Stimulated activated naive CD8-positive, alpha-beta T cell treated with anti-CD3 and anti-CD28 coated beads, Interleukin-15, Interleukin-2, amounts not matched to agents 100 U/mL and 50 U/mL, for 24 hours (primary cell): ENCODE measurements at places on chromosomes 16 and 17.

- DNase-seq, result no peak
Measured at GRCh38 chr17:4136373-4136772, 6.5 kb downstream of the ZZEF1 start.

GRCh38 chr16:79379095-79379494 is 221.4 kb downstream of the MAF start:
- no peak for DNase-seq

- DNase-seq, result no peak
Measured at GRCh38 chr16:84847564-84848355, 28.0 kb downstream of the CRISPLD2 start.

DNA sequence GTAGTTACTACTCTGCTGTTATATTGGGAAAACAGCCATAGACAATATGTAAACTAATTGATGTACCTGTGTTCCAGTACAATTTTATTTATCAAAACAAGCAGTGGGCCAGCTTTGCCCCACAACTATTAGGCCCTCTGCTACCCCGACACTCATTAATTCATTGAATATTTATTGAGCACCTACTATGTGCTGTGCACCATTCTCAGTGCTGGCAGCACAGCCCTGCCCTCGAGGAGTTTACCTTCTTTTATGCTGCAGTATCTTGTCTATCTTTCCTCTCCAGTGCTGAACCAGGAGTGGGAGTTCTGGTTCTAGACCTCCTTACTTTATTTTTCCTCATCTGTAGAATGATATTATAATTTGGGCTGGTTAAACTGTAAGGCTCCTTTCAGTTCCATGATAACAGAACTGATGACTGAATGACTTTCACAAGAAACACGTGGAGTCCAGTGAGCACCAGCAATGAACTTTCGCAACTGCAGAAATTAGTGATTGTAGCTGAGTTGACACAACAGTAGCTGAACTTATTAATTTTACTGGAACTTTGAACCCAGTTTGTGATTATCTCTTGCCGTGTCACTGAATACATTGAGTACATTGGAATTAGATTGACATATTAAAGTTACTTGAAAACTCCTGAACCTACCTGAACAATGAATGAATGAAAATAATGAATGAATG is 2.4 kb downstream of the GOSR2 start:
- no peak for DNase-seq

DNA sequence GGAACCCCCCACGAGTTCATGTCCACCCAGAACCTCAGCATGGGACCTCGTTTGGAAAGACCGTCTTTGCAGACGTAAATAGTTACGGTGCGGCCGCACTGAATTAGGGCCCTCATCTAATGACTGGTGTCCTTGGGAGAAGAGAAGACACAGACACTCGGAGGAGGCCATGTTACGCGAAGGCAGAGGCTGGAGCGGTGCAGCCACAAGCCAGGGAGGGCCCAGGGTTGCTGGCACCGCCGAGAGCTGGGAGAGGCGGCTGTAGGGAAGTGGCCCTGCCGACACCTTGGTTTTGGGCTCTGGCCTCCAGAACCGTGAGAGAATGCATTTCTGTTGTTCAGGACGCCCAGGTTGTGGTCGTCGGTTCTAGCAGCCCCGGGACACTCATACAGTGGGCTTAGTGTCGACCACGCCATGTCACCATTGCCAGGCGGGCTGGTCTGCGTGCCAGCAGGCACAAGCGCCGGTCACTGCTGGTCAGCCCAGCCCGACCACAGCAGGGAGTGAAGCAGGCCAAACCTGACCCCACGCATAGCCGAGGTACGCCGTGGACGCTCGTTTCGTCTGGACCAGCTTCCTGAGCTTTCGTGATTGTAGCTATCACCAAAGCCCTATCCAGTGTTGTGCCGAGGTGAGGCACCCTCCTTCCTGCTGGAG is 10.7 kb upstream of the WDR45B start:
- DNase-seq, result no peak

DNA sequence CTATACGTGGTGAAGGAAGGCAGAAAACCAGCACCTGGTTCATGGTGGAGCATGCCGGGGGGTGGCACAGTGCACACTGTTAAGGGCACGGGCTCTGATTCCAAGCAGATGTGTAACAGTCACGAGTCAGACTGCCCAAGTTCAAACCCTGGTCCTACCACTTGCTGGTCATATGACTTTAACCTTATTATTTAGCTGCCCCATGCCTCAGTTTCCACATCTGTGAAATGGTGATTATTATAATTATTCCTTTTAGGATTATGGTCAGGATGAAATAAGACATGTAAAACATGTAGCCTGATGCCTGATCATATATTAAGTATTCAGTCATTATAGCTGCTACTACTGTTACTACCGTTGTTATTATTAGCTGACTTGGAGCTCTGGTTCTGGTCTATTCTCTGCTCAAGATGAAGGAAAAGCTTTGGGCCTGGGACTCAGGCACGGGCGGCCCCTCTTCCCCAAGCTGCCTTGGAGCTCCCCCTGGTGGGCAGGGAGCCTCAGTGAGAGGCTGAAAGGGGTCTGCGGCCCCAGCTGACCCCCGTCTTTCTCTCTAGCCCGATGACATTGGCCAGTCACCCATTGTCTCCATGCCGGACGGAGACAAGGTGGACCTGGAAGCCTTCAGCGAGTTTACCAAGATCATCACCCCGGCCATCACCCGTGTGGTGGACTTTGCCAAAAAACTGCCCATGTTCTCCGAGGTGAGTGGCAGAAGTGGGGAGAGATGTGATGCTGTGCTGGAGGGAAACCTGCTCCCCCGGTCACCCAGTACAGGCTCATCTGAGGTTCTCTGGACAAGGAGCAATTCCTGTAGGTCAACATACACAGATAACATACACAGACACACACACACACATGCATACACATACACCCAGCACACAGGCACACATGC is 14.0 kb downstream of the NR1D1 start:
- peak; percentile 82 for DNase-seq

DNA sequence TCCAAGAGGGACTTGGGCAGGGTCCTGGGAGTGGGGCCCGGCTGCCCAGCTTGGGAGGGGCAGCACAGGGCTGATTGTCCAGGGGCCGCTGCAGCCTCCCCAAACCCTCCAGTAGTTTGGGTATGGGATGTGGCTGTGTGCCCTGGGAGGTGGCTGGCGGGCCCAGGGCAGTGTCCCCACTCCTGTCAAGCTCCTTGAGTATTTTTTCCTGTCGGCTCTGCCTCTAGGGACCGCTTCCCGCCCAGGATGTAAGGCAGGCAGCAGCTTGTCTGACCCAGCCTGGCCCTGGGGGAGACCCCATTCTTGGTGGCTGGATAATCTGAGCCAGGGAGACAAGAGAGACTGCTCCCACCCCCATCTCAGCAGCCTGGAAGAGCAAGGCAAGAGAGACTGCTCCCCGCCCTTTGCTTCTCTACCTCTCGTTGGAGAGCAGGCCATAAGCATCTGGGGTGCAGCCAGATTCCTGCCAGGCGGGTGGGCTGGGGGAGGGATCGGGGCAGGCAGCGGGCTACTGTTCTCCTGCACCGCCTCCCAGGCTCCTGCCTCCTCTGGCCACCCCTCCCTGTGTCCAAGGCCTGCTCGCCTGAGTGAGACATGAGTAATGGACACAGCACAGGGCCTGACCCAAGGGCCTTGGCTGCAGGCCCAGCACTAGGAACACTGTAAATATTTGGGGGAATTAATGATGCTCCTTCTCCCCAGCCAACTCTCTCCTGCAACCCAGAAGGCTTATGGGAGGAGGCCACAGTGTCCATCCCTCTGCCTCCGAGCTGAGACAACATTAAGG is 18.4 kb upstream of the ITGA3 start:
- no peak for DNase-seq

DNA sequence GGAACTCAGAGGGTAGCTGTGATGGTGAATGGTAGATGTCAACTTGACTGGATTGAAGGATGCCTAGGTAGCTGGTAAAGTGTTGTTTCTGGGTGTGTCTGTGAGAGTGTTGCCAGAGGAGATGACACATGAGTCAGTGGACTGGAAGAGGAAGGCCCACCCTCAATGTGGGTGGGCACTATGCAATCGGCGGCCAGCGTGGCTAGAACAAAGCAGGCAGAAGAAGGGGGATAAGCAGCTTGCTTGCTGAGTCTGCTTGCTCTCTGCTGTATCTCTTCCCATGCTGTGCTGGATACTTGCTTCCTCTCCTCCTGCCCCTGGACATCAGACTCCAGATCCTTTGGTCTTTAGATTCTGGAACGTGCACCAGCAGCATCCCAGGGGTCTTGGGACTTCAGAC is 128.1 kb downstream of the AIPL1 start:
- DNase-seq, result no peak

DNA sequence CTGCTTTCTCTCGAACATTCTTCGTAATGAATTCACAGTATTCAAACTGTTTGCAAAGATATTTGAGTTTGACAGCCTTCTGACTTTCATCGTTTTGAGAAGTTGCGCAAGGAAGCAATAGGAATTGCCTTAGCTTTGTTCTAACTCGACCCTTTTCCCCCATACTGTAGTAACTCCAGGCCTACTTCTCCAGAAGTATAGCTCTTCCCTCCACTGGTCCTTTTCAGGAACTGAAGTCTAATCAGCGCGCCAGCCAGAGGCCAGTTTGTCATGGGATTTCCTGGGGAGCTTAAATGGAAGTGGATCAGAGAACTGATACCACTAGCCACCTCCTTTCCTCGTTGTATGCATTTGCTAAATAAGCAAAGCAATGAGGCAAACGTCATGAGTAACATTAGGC is 27.9 kb downstream of the CDR2 start:
- no peak for DNase-seq

DNA sequence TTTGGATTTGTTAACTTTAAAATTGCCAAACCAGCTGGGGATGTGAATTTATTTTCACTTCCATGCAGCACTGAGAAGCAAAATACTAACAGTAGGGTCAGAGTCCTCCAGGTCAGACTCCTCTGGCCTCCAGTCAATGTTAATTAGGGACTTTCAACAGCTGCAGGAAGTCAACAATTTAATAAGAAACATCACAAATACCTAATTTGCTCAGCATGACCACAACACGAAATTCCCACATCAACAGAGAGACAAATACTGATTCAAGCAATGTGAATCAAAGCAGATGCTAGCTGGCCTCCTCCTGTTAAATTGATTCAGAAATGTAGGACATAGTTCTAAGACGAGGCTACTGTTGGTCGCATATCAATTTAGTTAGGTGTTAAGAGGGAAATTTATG is 111.7 kb downstream of the ABCA8 start:
- no peak for DNase-seq

DNA sequence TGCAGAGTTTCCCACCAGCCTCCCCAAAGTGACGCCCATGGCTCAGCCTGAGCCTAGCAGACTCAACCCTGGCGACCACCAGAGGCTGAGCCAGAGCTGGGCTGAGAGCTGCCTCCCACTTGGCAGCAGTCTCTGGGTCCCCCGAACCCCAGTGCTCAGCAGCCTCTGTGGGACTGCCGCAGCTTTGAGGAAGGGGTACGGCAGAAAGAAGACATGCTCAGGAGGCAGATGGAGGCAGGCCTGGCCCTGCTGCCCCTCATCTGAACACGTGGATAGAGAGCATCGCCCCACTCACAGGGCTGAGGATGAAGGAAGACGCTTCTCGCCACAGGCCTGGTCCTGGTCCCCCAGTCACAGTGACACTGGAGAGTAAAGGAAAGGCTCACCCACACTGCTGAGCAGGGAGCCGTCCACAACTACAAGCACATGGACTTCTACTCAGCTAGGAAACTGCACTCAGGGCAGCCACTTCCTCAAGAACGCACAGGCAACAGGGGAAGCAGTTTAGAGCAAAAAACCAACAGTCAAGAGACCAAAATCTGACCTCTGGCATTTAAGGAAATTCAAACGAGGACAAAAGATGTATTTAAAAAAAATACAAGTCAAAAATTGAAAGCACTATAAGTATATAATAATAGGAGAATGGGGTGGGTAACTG is 45.2 kb upstream of the GSG1L start:
- DNase-seq, result no peak

DNA sequence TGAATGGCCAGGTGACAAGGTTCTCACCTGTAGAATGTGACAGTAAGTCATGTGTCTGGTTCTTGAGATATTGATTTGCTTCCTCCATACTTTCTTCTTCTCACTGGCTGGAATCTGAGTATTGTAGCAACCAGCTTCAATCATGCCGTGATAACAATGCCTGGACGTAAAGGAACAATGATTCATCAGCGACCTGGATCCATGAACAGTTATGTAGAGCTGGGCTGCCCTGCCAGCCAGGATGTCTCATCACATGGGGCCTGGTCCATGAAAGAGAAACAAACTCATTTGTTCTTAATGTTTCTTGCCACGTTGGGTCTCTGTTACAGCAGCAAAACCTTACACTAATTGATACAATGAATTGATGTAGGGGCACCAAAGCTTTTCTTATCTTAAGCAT is 627.2 kb downstream of the TOX3 start:
- no peak for DNase-seq

DNA sequence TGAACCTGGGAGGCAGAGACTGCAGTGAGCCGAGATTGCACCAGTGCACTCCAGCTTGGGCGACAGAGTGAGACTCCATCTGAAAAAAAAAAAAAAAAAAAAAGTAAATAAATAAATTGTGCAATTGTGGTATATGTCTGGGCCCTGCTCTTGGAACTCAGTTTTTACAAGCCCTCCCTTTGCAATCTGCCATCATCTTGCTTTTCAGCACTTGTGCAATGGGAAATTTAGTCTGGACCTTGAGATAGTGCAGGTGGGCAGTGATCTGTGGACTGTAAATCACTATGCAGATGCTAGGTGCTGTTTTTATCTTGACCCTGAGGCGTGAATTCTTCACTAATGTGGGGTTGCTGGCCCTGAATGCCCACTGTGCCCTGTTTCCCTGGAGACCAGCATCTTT is 6.5 kb upstream of the RAP1GAP2 start:
- DNase-seq, result no peak

DNA sequence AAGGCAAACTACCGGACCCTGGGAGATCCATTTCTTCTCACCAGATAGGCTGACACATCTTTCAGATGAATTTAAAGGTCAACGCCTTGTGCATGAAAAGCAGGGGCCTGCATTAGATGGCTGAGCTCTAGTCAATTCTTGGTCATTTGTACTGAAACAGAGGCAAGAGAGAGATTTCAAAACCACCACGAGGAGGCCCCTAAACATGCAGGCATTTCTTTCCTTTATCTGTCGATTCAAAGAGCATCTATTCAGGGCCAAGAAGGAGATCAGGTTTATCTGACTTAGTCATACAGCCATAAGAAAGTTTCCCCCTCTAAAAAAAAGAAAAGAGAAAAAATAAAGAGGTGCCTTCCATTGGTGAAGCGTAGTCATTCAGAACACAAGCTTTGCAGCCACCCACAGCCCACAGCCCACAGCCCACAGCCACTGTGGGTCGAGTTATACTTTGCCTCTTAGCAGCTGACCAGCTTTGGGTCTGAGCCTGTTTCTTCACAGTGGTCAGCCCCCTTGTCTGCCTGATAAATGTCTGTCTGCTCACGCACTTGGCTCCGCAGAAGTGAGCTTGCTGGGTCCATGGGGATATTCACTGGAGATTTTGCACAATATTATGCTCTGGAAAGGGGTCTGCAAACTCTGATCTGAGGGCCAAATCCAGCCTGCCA is 207.5 kb downstream of the CDH13 start:
- no peak for DNase-seq

- no peak for DNase-seq
Measured at GRCh38 chr17:65902155-65902554, 289.8 kb downstream of the CEP112 start.

DNA sequence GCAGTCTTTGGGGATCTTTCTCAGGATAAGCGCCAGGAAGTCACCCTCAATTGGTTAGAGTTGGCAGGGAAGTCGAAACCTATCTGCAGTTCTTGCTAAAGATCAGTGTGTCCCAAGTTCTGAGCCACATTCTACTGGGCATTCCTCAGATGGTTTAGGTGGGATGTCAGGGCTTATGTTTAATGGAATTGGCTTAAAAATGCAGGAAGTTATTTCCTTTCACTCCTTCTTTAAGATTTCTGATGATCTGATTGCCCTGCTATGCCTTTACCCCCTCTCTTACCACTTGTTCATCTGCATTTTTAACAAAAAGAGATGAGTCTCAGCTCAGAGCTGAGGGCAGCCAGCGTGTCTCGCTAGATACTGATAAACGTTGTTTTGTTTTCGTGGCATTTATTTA is 30.8 kb downstream of the FOXL1 start:
- DNase-seq, result no peak
